ENCODE measurements at places on chromosomes 12 and 14.

- DNase-seq: no peak
These were observed 16.9 kb upstream of the PNMA1 start for GRCh38 chr14:73731111-73731510.

- no peak for DNase-seq
These were observed 13.2 kb downstream of the KCNH3 start for GRCh38 chr12:49552014-49552413.

DNA sequence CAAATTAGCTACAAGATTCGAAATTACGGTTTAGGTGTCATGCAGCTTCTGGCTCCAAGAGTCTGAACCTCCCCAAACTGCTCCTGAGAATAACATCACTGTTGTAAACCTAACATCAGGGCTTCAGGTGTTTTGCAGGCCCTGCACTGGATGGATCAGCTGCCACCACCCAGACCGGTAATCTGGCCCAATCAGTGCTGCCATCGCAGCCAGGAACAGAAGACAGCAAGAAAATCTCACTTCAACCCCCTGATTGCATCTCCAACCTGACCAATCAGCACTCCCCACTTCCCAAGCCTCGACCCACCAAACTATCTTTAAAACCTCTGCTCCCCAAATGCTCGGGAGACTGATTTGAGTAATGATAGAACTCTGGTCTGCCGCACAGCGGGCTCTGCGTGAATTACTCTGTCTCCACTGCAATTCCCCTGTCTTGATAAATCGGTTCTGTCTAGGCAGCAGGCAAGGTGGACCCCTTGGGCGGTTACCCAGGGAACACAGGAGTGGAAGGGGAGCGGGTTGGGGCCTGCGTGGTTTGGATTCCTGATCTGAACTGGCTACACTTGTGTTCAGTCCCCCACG is 268.5 kb upstream of the SFSWAP start:
- no peak for DNase-seq

GRCh38 chr14:89430391-89431236 is 13.6 kb upstream of the FOXN3 start:
- DNase-seq: no peak

- DNase-seq: no peak
These were observed 1044.5 kb upstream of the NOVA1 start for GRCh38 chr14:27642251-27642866.

GRCh38 chr14:95548328-95548929 is 13.6 kb downstream of the GLRX5 start:
- DNase-seq: no peak

- no peak for DNase-seq
These were observed 66.1 kb downstream of the KTN1 start for GRCh38 chr14:55645845-55646832.

GRCh38 chr14:59236195-59236594 is 47.7 kb downstream of the DAAM1 start:
- DNase-seq: no peak

- DNase-seq: no peak
These were observed 11.2 kb downstream of the DHRS7 start for GRCh38 chr14:60153991-60154390.

- DNase-seq: peak; percentile 84
These were observed 32.1 kb upstream of the PPP2R5C start for GRCh38 chr14:101729382-101729781.

GRCh38 chr14:95901054-95901453 is 24.4 kb downstream of the TUNAR start:
- no peak for DNase-seq

- DNase-seq: no peak
These were observed 59.6 kb upstream of the CPSF6 start for GRCh38 chr12:69179786-69180185.

GRCh38 chr14:93036652-93037345 is 78.9 kb downstream of the ITPK1 start:
- no peak for DNase-seq

DNA sequence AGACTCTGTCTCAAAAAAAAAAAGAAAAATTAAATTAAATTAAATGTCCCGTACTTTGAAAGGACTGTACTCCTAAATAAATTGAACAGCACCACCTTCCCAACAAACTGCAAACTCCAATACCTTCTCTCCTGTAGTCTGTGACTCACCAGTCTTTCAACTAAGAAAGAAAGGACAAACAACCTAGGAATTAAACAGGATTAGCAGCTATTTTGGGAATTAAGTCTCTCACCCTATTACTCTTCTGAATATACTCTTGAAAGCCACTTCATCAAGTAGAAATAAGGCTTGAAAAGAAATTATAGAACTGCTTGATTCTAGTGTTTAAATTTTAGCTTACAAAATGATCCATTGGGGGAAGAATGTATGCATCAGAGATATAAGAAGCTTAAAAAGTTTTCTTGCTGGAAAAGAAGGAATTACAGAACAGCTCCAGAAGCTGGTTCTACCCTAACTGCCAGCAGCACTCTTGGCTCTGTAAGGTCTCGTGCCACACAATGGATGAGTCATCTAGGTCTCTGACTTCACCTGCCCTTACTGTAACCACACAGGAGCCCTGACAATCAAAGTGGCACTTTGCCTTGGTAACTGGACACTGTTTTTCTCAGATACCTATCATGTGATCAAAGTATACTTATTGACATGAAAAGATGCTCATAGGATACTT is 57.0 kb upstream of the CERS5 start:
- DNase-seq: no peak

Measured in vagina (tissue), 2 donors.